ENCODE measurements at places on chromosomes 5 and 9.

DNA sequence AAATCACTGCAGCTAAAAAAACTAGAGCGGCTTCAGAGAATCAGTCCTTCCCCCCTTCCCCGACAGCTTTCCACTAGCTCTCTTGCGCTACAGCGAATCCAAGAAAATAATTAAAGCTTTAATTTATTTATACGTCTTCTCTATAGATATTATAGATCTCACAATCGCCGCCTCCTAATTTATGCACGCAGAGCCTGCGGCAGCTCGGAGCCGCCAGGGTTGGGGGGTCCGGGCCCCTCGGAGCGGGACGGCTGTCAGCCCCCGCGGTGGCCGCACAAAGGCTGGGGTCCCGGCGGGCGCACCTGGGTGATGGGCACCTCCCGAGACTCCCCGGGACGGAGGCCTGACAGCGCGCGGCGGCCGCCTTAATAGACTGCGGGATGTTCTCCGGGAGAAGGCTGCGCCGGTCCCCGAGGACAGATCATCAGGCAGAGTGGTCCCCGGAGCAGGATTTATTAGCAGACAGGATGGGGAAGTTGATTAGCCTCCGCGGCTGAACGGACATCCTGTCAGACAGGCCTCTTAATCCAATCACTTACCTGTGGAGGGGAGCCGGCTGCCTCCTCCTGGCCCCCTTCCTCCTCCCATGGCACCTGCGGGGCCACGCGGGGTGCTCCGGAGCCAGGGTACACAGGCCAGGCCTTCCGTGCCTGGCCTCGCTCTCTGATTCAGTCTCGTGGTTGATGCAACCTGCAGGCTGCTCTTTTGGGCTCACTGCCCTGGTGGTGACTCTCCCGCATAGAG is 166.8 kb downstream of the MELK start:
- no peak for DNase-seq

- DNase-seq, result no peak
These were observed 257.8 kb downstream of the SAXO1 start for GRCh38 chr9:18775241-18775640.

- DNase-seq, result peak; percentile 95
These were observed at the start of gene HRCT1 for GRCh38 chr9:35905912-35906679. HRCT1 (plus strand) TSS chr9:35906202; CDS start chr9:35906288, 86 bp downstream.

- DNase-seq, result no peak
These were observed 295.9 kb downstream of the ARHGAP26 start for GRCh38 chr5:143065996-143066522.

GRCh38 chr5:72790186-72790585 is 26.3 kb upstream of the TNPO1 start:
- no peak for DNase-seq

- no peak for DNase-seq
These were observed 15.6 kb upstream of the IL12B start for GRCh38 chr5:159345861-159346260.

Data from transverse colon (tissue), 4 donors.